Endothelial cell of umbilical vein (primary cell): ENCODE measurements at places on chromosomes 11 and 22.

DNA sequence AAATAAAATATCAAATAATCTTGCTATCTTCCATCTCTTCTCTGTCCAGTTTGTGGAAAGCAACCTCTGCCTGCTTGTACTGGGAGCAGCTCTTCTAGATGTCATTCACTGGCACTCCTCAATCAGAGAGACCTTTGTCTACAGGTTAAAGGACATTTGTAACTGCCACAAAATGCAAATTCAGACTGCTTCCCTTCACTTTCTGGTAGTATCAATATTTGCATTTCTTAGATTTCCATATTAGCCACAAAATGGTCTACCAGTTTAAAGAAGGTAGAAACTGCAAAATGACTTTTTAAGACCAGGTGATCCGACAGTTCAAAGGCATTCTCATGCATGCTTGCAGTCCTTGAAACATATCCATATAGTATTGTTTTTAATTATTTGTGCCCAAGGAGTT, 51.7 kb upstream of the RCN1 start:
- no peak for DNase-seq

DNA sequence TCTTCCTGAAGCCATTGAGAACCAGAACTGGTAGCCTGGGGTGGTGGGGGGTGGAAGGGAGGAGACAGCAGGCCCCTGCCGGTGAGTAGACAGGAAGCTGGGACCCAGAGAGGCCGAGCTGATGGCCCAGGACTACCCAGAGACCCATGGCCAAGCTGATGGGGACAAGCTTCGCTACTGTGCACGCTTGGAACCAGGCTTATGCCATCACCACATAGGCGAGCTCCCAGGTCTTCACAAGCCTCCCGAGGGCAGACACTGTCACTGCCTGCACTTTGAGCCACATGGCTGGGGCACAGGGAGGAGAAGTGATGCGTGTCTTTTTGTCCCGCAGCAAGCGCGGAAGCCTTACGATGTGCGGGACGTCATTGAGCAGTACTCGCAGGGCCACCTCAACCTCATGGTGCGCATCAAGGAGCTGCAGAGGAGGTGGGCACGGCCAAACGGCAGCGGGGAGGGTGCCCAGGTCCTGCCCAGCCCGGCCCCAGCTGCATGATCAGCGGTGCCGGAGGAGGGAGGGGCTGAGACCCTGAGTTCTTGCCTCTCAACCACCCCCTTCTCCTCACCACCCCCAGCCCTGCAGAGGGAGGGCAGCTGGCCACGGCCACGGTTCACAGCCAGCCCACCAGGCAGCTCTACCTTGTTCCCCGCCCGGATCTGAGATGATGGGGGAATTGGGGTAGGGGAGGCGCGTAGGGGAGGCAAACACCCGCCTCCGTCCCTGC, 76.0 kb upstream of the KCNQ1OT1 start:
- no peak for DNase-seq

GRCh38 chr22:38753948-38754750, 1.6 kb downstream of the SUN2 start:
- peak; percentile 48 for DNase-seq

GRCh38 chr11:64373598-64373974, 14.6 kb downstream of the RPS6KA4 start:
- no peak for DNase-seq

- no peak for DNase-seq
Observed at GRCh38 chr22:28734393-28734792, 7.2 kb downstream of the CHEK2 start.

DNA sequence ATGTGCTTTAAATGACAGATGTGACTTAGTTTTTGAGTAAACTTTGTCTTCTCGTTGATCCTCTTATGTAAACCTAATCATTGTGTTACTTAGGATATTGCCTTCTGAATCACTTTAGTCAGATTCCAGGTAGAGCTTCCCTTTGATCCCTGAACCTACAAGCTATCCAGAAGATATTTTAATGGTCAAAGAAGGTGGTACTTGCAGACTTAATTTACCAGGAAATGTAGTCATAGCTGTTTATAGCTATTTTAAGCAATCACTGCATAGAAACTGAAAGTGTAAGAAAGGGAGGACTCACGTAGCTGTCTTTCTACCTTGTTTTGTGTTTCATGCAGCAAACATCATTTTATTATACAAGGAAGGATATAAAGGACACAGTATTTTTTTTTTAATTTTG, 189.5 kb downstream of the DDX10 start:
- peak; percentile 71 for DNase-seq

GRCh38 chr22:50209893-50210292, 9.1 kb downstream of the SELENOO start:
- DNase-seq = peak; percentile 56

DNA sequence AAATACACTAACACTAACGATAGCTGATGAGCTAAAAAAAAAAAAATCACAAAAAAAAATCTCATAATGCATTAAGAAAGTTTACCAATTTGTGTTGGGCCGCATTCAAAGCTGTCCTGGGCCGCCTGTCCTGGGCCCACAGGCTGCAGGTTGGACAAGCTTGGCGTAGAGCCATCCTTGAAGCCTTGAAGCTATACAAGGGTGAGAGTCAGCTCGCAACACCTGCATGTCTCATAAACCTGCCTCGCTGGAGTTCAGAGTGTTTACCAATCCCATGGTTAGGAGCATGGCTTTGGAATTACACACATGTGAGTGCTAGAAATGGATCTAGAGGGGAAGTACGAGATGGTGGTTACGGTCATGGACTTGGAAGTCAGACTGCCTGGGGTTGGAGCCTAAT, 453.7 kb downstream of the INSC start:
- no peak for DNase-seq

GRCh38 chr11:90465553-90465952, 242.7 kb upstream of the CHORDC1 start:
- no peak for DNase-seq

DNA sequence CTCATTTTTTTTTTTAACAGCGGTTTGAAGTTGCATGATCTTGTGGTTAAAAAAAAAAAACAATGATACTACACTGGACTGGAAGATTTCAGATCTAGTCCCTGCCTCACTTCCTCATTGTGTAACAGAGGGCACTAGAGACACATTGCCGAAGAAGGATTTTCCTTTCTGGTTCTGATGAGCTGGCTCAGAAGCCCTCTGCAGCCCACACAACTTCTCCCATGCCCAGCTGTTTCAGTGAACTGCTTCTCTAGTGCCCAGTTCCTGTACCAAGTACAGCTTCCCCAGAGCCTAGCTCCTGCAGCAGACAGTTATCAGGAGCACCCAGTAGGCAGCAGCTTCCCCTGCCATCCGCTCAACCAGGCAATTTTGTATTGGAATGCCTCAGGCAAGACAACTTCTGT, 29.5 kb upstream of the ANO5 start:
- DNase-seq = no peak
